ENCODE measurements at places on chromosomes 16 and 17.
A peak's percentile ranks its signal among the peaks of the same experiment; 100 is the strongest.

DNA sequence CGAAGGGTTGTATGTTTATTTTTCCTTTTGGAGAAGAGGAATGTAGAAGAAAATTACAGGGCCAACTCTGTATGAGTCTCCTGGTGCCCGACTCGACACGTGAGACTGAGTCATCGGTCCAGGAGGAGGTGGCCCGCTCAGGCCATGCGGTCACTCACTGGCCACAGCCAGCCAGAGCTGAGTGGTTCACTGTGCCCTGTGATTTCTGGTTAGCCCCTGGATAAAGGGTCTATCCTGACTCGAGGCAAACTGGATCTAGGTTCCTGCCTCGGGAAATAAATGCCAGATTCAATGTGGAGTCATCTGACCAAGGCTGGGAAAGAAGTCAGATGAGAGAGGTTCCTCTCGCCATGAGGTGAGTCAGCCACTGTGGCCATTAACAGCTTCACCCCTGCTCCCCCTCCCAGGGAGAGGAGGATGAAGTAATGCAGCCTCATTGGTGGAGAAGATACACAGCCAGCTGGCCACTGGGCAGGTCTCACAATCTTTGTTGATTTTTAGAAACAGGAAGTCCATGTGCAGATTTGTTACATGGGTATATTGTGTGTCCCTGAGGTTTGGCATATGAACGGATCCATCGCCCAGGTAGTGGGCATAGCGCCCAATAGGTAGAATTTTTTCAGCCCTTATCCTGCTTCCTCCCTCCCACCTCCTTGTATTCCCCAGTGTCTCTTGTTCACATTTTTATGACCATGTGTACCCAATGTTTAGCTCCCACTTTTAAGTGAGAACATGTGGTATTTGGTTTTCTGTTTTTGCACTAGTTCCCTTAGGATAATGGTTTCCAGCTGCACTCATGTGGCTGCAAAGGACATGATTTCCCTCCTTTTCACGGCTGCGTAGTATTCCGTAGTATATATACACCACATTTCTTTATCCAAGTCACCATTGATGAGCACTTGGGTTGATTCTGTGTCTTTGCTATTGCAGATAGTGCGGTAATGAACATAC lies 21.7 kb upstream of the USP36 start:
- H3K4me3 ChIP-seq, result no peak overlapping the region
- no peaks in the 10 kb centered on the region for H3K27me3 ChIP-seq
- H3K4me1 ChIP-seq, result peaks cover 27% of the 10 kb centered on the region

DNA sequence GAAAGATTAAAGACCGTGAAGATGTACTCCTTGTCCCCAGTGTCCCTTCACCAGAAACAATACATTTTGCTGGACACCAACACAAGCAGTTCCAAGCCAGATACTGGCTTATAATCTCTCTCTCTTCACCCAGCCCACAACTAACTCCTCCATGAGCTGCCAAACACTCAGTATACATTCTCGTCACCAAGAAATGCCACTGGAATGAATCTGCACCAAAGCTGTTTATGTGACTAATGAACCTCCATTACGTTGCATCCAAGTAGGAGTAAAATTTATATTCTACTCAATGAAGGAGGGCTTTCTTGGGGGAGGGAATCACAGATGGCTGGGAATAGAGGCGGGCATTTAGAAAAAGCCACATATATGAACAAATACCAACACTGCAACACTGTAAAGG lies 20.9 kb upstream of the SOX9 start:
- no peak overlapping the region for H3K27ac ChIP-seq
- no peak overlapping the region for H3K4me3 ChIP-seq
- H3K4me1 ChIP-seq, result no peaks in the 10 kb centered on the region
- H3K27me3 ChIP-seq, result no peaks in the 10 kb centered on the region
- DNase-seq, result no peak

GRCh38 chr16:10312784-10313724 lies 72.8 kb upstream of the ATF7IP2 start:
- H3K27ac ChIP-seq, result no peak overlapping the region
- DNase-seq, result no peak

DNA sequence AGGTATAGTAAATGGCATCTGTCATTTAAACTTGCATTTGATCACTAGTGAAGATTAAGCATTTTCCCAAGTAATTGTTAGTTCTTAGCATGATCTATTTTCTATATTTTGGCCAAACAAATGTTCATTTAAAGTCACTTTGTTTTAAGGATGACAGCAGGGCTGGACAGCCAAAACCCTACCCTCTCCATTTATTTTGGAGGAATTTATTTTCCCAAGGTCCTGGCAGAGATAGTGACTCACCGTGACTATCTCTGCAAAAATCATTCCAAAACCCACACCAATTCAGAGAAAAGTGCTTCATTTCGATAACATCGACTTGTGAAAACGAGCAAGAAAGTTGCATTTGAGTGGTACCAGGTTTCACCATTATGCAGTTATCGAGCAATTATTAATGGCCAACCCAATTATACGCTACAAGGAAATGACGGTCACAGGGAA lies 665 bp upstream of the AKAP1 start:
- H3K27ac ChIP-seq, result peak overlapping the region; percentile 92
- H3K4me3 ChIP-seq, result peak overlapping the region; percentile 88
- H3K36me3 ChIP-seq, result no peaks in the 10 kb centered on the region
- no peak for DNase-seq
- peaks cover 33% of the 10 kb centered on the region for H3K4me1 ChIP-seq

DNA sequence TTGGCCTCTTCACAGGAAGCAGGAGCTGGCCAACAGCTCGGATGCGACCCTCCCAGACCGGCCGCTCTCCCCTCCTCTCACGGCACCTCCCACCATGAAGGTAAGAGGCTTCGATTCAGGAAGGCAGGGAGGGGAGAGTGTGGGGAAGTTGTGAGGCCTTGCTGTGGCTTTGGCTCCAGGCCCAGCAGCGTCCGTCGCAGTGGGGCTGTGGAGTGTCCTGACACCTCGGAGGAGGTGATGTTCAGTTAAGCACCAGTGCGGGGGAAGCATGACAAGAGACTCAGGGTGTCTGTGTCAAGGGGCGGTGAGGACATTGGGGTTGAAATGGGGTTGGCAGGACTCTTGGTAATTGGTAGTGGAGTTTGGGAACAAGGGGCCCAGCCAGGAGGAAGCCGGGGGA lies 109.0 kb downstream of the RAP1GAP2 start:
- H3K4me3 ChIP-seq, result no peak overlapping the region
- no peak for DNase-seq
- no peaks in the 10 kb centered on the region for H3K36me3 ChIP-seq
- H3K4me1 ChIP-seq, result no peaks in the 10 kb centered on the region
- H3K27me3 ChIP-seq, result no peaks in the 10 kb centered on the region

- H3K27me3 ChIP-seq, result no peaks in the 10 kb centered on the region
- no peak overlapping the region for H3K27ac ChIP-seq
- peaks cover 43% of the 10 kb centered on the region for H3K36me3 ChIP-seq
- peaks cover 5% of the 10 kb centered on the region for H3K4me1 ChIP-seq
- no peak for DNase-seq
- H3K4me3 ChIP-seq, result no peak overlapping the region
Measured at GRCh38 chr17:67747681-67748235, 30.0 kb downstream of the NOL11 start.

DNA sequence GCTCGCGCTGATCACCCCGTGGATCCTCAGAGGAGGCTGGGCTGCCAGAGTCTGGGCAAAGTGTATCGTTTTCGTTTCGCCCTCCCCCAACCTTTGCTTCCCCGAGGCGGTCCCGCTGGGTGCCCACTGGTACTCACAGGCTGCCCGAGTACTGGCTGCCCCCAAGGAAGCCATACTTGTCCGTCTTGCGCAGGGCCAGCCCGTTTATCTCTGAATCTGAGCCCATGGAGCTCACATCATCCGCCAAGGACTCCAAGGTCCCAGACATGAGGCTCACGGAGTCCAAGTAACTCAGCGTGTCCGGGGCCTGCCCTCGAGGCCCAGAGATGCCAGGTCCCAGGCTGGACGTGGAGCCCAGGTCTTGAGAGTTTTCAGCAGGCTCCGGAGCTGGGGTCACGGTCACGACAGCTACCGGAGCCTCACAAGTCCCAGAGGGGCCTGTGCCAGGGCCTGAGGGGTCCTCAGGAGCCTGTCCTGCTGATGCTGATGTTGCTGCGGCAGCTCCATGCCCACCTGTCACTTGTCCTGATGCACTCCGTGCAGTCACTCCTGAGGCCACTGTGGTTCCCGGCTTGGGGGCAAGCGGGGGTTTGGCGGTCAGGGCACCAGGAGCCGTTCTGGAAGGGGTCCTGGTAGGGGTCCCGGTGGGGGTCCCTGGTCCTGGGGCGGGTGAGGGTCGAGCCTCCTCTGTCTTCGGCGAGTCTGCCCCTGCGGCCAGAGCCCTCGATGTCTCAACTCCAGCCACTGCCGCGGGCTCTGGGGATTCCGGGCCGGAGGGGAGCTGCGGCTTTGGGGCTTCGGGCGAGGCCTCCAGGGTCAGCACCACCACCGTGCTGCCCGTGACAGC lies 980 bp downstream of the TBC1D10B start:
- H3K27me3 ChIP-seq, result no peaks in the 10 kb centered on the region
- DNase-seq, result peak; percentile 90
- peaks cover 56% of the 10 kb centered on the region for H3K4me1 ChIP-seq
- H3K4me3 ChIP-seq, result peak overlapping the region; percentile 93
- no peaks in the 10 kb centered on the region for H3K36me3 ChIP-seq
- peak overlapping the region; percentile 80 for H3K27ac ChIP-seq

All from vagina (tissue), 2 donors.